ENCODE measurements at places on chromosomes 3 and 15.

DNA sequence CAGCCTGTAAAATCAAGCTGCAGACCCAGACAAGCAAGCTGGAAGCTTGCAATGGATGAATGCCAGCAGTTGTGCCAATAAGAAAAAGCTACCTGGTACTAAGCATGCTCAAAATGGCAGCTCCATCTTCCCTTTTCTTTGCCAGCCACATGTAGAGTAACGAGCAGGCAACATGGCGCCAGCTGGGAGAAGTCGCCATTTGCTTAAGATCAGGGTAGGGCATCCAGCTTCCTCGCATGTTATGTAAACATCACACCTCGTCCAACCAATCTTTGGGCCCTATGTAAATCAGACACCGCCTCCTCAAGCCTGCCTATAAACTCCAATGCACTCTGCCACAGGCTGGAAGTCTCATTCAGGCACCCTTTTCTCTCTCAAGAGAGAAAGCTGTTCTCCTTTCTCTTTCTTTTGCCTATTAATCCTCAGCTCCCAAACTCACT is 973.9 kb downstream of the FHIT start:
- DNase-seq = no peak

DNA sequence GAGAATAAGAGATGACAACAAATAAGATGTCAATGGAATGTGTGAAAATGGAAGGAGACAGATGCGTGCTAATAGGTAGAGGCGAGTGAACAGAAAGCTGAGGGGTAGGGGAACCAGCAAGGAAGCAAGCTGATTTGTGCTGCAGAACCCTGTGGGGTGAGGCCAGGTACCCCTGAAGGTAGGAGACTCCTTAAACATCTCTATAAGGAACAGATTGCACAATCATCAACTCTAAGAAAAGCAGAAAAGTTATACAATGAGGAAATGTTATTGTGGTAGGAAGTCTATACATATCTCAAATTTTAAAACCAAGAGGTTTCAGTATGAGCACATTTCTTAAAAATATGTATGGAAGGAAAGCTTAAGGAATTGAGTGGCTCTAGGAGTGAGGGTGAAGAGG is 315.0 kb upstream of the TPM1 start:
- DNase-seq = no peak

GRCh38 chr15:94338243-94338846 is 107.0 kb downstream of the MCTP2 start:
- DNase-seq = no peak

GRCh38 chr15:100901296-100901695 is 17.9 kb upstream of the LRRK1 start:
- DNase-seq = no peak

GRCh38 chr15:66051833-66052232 is 182.5 kb downstream of the RAB11A start:
- no peak for DNase-seq

DNA sequence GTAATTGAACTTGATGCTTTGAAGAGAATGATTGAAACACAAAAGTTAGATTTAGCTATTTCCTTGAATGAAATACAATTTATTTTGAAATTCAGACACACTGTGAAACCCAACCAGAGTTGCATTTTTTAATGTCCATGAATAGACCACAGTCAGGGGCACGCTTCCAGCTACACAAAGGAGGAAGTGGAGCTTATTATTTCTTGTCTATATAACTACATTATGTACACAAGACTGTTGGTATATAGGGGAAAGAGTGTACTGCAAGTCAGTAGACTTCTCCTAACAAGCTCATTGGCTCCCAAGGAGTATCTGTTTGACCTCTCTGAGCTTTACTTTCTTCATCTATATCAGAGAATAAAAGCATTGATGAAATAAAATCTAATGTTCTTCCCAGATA is 326.2 kb downstream of the RYR3 start:
- DNase-seq = no peak

- no peak for DNase-seq
These were observed 617.1 kb downstream of the NR2F2 start for GRCh38 chr15:96947296-96948229.

DNA sequence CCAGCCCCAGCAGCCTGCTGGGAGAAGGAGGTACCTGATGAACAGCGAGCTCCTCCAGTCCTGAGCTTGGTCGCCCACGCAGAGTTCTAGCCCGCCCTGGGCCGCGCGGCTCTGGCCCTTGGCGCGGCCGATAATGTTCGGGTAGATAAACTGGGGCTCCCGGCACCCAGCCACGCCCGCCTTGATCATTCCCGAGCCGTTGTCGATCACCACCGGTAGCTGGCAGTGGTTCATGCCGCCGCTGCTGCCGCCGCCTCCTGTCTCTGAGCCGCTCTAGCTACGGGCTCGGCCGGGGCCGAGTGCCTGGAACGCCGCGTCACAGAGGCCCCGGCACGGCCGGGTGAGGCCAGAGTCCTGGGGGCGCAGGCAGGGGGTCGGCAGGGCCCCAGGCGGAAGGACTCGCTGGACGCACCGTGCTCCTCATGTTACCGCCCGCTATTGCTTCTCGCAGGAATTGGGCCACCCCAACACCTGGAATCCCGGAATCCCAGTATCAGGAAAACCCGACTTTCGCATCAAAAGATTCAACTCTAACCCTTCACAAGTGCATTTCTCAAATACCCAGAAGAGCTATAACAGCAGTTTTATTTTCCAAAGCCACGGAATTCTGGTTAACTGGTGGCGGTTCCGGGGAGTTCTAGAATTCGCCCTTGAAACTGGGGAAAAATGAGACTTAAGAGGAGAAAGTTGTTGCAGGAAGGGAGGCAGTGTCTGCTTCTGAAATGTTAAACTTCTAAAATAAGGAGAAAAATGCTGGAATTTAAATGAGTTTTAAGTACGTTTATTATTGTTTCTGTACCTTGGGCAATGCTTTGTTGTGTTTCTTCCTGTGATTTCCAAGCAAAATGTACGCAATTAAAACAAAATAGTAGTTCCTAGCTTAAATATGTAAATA is at the start of gene ACTRT3:
Gene ACTRT3, minus strand, starts transcription at position 275 of the 895 bp plus-strand sequence. Its CDS starts 41 bp downstream, at position 234.
- peak; percentile 46 for DNase-seq

GRCh38 chr3:54621184-54621583 is 306.7 kb downstream of the LRTM1 start:
- no peak for DNase-seq

GRCh38 chr15:83850501-83851245 is 196.8 kb downstream of the ADAMTSL3 start:
- no peak for DNase-seq

DNA sequence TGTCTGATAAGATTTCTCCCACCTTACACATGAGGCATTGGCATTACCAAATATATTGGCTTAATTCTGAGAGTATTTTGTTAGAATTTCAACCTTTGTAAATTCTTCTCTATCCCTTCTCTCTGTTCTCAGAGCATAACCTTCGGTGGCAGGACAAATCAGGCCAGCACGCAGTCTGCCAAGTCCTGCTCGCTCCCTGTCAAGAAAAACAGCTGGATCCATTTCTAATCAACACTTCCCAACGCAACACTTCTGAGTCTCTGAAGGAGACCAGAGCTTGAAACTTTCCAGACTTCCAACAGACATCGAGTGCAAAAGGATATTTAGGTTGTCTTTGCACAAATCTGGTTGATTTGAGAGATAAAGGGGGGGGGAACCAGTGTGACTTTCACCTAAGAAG is 125.7 kb downstream of the SV2B start:
- DNase-seq = no peak

DNA sequence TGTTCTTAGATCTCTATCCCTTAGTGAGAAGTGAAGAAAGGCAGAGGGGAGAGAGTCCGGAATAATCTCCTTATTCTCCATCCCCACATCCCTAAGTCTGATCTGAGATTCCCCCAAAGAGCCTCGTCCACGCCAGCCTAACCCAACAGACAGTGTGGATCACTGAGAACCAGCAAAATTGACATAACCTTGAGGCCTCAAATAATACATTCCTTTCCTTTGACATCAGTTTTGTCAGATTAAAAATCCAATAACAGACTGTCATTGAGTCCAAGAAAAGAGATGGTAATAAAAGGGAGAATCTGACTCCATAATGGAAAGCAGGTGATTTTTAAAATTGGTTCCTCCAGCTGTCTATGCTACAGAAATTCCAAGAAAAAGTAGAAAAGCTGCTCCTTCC is 7.7 kb upstream of the SIAH2 start:
- DNase-seq = no peak

DNA sequence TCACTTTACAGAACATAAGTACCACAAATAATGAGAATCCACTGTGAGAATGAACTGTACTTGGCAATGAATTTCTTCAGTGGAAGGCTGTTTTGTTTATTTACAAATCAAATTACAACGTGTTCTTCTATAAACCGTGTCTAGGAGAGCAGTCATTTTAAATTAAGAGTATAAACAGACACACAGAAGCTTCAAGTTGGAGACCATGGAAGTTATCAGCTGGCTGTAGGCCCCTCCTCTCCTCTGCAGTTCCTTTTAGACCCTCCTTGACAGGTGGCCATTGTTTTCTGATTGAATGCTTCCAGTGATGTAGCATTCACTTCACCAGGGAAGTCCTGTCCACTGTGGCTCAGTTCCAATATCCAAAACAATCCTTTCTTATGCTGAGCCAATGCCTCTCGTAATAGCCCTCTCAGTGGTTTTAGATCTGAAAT is 7.3 kb upstream of the MAPK6 start:
- DNase-seq = no peak

DNA sequence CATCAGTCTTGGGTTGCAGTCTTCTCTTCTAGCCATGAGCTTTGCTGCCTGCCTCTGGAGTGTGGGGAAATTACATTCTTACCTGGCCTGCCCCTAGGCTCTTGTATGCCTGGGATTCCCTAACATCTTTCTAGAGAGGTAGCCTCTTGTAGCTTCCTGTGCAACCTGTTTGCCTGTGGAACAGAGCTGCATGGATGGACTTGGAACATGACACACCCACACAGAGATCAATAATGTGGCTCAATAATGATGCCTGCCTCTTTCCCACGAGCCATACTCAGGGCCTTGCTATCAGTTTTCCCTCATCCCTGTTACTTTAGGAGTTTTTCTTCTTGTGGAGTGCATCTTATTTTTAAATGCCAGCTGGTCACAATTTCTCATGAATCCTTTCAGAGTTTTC is 11.4 kb downstream of the CHCHD6 start:
- no peak for DNase-seq

- no peak for DNase-seq
These were observed 1.2 kb downstream of the GP5 start for GRCh38 chr3:194397757-194398312.

GRCh38 chr3:72123908-72124441 is 339.0 kb upstream of the PROK2 start:
- DNase-seq = no peak

DNA sequence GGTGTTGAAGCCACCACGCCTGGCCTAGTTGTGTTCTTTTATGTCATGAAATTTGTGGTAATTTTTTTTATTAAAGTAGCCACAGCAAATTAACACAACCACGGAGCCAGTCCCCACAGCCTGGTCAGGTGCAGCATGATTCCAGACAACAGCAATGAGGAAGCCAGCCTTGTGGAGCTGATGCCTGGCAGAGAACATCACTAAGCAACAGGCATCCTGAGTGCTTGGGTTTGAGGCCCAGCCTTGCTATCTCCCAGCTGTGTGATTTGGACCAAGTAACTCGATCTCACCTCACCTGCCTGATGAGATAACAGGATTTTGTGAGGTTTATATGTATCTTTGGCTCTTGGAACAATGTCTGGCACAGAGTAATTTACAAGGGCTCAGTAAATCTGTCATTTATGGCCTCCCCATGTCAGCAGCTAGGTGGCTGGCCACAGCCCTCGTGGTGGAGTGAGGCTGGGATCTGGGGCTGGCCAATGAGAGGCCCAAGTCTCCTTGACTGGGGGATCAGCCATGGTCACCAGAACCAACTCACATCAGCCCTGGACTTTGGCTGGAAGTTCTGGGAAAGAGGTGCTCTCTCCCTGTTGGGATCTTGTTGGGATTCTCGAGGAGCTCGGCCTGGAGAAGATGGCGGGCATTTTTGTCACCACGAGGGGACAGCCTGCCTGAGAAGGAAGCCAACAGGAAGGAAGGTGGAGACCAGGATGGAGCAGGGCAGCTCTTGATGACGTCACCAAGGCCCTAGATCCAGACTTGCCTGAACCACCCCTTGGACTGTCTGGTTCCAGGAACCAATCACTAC is 22.8 kb upstream of the FLNB start:
- DNase-seq = no peak

GRCh38 chr3:37580237-37580636 is 281.4 kb upstream of the CTDSPL start:
- DNase-seq = no peak

DNA sequence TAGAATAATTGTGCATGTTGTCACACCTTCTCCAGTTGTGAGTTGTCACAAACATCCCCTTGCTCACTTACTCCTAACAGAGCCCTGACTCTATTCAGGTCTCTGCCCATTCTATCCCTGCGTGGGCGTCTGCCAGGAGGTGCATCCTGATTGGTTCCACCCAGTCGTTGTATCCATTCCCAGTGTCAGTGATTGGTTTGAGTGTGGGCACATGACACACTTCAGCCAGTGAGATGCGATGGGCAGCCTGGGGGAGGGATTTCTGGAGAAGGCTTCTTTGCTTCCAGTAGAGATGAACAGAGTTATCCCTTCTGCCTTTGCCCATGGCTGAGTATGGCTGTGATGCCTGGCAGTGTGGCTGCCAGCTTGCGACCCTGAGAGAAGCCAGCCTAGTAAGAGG is 18.7 kb downstream of the PXYLP1 start:
- no peak for DNase-seq

- DNase-seq = no peak
These were observed 179.4 kb downstream of the ABHD5 start for GRCh38 chr3:43870120-43870519.

DNA sequence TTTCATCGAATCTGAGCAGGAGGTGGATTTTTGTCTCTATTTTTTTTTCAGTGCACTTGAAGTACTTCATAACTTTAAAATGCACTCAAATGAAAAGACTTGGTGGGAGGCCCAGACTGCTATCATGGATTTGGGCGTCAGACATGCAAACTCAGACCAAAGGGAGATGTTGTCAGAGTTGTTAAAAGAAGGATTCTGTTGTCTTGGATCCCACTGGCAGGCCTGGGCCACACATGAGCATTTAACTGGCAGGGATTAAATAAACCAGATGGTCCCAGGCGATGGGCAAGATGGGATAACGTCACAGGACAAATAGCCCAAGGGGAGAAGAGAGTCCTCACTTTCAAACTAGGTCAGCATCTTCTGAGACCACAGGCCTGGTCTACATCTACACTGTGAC is 15.4 kb downstream of the RTP1 start:
- DNase-seq = no peak

DNA sequence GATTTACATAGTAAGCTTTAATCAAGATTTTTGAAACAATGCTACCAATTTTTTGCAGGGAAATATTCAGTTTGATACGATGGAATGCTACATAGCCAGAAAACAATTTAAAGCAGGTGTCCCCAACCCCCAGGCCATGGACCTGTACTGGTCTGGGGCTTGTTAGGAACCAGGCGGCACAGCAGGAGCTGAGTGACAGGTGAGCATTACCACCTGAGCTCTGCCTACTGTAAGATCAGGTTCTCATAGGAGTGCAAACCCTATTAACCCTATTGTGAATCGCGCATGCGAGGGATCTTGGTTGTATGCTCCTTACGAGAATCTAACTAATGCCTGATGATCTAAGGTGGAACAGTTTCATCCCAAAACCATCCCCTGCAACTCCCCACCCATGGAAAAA is 322.6 kb upstream of the NECTIN3 start:
- DNase-seq = no peak

DNA sequence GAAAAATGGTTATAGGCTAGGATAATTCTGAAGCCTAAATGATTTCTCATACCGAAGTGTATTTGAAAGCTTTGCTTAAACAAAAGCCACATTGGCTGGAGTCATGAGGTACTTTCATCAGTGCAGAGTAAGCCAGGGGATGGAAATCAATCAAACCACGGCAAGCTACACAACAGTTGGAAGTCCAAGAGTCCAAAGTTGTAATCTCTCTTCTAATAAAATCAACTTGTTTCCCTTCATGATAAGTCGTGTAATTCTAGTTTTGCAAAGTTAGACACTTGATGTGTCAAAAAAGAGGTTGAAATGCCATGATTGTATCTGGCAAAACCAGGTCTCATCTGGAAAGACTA is 250.5 kb upstream of the VEPH1 start:
- DNase-seq = no peak
